ENCODE measurements at places on chromosomes 2 and 18.

- DNase-seq = no peak
These were observed 63.2 kb downstream of the LYPD6 start for GRCh38 chr2:149393614-149394013.

DNA sequence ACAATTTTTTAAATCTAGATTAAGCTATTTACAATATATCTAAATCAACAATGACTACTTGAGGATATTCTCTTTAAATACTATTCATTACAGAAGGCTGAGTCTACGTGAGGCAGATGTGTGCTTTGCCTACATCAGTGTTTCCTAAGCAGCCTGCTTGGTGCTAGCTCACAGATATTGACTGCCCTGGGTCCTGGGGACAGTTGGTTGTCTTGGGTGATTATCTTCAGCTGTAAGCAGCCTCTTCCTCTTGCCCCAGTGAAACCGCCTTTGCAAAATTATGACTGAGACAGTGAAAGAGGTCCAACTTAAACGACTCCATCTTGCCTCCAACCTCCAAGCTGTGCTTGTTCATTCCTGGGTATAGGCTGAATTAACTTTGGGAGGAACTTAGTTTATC, 39.6 kb upstream of the CCDC88A start:
- no peak for DNase-seq

GRCh38 chr2:26852405-26853306, 4.7 kb downstream of the DPYSL5 start:
- no peak for DNase-seq

DNA sequence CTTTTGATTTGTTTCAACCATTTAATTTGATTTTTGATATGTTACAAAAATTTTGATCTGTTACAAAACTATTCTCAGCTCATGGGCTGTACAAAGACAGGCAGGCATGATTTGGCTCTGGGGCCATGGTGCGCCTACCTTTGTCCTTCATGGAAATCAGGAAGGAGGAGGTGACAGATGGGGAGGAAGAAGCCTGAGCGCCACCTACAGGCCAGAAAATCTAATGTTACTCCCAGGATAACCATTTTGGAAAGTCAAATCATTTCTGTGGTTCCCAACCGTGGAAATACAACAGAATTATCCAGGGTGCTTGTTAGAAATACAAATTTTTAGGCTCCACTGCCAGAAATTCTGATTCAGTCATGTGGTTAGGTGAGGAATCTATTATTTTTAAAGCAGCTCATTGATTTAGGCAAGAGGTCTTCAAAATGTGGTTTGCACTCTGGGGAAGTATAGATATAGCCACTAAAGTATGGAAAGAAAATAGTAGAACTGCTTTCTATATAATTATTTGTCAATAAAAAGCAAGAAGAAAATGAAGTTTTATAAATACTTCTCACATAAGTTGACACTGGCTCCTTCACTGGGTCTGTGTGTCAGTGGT, 93.9 kb downstream of the EVA1A start:
- no peak for DNase-seq

DNA sequence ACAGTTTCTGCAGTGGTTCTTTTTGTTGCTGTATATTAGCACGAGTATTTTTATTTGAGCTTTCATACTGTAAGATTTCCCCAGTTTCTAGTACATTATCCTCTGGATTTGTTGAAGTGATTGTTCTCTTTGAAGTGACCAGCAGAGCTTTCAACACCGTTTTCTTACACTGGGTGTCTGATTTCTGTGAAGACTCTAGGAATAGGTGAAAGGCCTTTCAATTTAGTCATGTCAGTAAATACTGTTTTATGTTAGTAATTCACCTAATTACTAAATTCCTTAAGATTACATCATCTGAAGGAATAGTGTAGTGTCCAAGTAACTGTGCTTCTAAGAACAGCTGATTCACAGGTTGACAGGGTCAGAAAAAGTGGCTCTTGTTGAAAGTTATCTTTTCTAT, 2.3 kb downstream of the PPM1B start:
- DNase-seq = no peak

DNA sequence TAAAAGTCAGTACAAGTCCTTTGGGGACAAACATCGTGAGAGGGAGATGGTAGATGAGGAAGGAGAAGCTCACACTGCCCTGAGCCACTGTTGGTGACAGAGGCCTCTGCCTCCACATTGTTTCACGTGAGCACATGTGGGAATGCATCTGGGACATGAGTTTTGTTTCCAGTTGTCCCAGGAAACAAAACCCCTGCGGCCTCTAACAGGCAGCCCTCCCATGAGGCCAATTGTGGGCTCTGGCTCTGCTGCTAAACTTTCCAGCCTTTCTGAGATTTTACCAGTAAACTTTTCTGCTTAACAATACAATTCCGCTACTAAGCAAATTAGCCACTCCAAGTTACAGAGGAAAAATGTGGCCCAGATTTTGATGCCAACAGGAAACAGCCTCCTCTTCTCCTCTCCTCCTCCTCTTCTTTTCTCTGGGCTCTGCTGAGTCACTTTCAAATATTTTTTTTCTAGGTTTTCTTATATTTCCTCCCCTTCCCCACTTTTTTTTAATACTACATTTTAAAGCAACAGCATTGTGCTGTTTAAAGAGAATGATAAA, 23.4 kb upstream of the LRRC30 start:
- no peak for DNase-seq

DNA sequence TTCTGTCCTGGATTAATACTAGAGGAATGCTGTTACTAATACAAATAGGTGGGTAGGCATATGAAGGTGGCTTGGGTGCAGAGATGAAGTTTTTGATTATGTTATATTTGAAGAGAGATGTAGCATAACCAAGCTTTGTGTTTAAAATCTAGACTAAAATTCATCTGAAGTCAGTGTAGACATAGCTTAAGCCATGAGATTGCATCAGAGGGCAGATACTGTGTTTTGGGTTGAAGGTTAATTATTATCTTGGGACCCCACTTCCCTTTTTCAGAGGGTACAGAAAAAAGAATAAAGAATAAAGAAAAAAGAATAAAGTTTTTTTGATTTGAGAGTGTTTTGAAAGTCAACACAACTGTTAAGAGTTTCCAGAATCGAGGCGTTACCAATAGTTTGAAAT, 13.0 kb downstream of the PPM1B start:
- DNase-seq = no peak

DNA sequence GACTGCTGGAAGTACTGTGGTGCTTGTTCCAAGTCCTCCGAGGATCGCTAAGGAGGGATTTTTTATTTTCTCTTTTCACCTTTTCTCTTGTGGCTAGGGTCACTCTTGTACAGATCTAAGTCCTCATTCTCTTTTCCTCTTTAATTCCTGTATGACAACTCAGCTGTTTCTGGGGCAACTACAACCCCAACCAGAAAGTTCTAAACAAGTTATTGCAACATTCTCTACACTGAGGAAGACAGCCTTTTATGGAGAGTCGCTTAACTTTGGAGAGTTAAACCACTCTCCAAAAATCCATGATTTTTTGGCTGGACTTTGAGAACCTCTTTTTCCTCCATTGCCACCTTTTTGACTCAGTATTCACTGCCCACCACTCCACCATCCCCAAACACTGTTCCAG, 74.0 kb upstream of the SESTD1 start:
- DNase-seq = no peak

DNA sequence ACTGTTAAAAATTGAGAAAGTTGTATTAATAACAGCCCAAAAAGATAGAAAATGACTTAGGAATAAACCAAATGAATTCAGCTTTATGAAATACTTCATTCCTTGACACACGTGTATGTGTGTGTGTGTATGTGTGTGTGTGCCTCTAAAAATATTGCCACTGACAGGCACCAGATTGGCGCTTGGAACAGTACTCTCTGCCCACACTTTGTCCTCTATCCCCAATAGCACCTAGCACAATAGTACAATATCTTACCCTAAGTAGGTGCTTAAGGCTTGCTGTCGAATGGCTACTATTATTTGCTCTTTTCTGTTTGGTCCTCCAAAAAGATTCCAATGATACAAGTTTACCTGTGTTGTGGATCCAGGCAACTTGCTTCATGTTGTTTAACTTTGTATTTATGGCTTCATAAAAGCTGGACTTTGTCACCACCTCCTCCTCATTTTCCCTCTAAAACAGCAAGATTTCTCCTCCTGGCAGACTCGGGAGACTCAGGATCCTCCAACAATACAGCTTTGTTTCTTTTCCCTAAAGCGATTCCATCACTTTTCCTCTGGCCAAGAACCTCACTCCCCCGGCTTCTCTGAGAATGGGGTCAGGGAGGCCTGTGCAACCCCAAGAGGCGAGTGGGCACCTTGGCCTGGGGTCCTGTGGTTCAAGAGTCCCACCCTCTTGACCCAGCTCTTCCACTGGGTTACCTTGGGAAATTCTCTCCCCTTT, 43.3 kb upstream of the LCLAT1 start:
- DNase-seq = no peak

DNA sequence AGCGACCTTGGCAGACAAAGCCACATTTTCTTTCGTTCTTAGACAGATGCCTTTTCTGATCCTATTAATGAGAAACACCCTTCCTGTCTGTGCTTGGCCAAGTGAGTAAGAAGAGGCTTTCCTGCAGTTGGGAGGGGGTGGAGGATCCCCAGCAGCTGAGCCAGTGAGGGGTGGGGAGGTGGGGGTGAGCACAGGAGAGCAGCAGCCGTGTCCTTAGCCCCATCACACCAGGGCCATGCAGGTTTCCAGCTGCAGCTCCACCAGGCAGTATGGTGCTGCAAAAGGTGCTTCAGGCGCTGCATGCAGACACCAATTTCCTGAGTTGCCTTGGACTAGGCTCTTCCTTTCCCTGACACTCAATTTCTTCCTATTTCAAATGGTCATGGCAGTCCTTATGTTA, 123.3 kb upstream of the SIX2 start:
- DNase-seq = no peak

DNA sequence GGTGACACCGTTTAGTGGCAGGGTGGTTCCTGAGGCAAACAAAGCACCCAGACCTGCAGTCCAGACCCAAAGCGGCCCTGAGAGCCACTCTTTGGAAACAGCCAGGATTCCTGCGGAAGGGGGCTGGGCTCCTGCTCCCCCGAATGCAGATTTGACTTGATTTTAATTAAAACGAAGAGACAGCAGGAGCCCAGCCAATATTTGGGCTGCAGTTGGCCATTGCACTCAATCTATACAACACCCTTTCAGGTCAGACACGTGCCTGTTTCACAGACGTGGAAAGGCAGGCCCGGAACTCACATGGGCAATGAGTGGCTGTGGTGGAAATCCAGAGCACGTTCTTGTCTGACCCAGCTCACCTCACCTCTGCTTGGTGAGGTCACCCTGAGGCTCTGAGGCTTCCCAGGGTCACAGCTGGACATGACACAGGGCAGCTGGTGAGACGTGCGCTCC, 122.4 kb downstream of the NDUFA10 start:
- no peak for DNase-seq
